ENCODE measurements at places on chromosomes 6 and 20.

GRCh38 chr6:37712508-37712907, 14.8 kb upstream of the MDGA1 start:
- no peak for DNase-seq

GRCh38 chr6:85660181-85660611, 17.5 kb upstream of the SYNCRIP start:
- peak; percentile 98 for DNase-seq

DNA sequence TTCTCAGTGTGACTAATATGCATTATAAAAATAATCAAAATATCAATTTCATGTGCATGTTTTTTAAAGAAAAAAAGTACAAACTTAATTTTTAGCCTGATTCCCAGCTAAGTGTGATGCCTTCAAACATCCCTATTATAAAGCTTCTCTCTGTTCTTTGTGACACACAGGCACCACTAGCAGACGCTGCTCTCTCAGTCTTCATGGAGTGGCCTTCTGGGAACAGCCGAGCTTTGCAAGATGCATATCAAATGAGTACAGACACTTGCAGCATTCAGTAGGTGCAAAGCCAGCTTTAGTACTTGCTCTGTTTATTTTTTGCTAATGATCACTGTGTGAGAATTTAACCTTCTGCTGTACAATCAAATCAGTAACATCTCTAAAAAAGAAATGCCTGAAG, 340.0 kb downstream of the ADGRB3 start:
- no peak for DNase-seq

DNA sequence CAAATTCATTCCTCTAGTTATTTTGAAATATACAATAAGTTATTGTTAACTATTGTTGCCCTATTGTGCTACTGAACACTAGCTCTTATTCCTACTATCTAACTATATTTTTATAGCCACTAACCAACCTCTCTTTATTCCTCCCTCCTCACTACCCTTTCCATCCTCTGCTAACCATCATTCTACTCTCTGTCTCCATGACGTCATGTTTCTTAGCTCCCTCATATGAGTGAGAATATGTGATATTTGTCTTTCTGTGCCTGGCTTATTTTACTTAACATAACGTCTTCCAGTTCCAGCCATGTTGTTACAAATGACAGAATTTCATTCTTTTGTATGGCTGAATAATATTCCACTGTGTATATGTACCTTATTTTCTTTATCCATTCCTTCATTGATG, 95.3 kb downstream of the ATXN1 start:
- DNase-seq, result no peak

- peak; percentile 90 for DNase-seq
Measured at GRCh38 chr6:157760589-157761330, 62.3 kb upstream of the SNX9 start.

- no peak for DNase-seq
Measured at GRCh38 chr20:62235001-62235776, 3.1 kb upstream of the OSBPL2 start.

GRCh38 chr6:158863646-158864045, 44.5 kb upstream of the EZR start:
- DNase-seq, result peak; percentile 33

DNA sequence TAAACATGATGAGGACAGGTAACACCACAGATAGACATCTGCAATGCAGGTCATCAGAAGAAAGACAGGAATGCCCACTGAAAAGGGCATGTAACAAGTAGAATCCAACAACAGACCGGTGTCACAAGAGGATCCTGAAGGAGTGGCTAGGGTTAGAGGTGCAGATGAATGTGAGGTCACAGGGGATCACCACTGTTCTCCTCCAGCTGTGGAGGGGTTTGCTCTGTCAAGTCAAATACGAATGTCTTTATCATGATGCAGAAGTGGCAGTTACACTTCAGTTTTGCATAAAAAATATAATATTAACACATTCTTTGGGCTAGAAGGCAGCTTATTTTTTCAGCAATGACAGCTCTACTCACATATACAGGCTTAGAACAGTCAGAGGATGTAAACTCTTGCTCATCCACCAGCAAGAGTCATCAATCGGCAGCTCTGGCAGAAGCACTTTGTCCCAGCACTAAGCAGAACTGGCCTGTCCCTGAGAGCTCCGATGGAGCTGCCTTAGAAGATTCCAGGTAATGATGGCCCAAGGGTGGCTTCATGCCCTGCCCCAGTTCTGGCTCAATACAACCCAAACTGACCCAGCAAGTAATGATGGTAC, 130.4 kb upstream of the TRAF3IP2 start:
- peak; percentile 50 for DNase-seq

- peak; percentile 5 for DNase-seq
Measured at GRCh38 chr6:112144145-112144926, 56.9 kb downstream of the FAM229B start.

Measured in IMR-90 (cell line).